H9 (cell line): ENCODE measurements at places on chromosomes 5 and 9.
A peak's percentile ranks its signal among the peaks of the same experiment; 100 is the strongest.

GRCh38 chr5:112848116-112848811, 12.8 kb upstream of the SRP19 start:
- peak; percentile 46 for DNase-seq

DNA sequence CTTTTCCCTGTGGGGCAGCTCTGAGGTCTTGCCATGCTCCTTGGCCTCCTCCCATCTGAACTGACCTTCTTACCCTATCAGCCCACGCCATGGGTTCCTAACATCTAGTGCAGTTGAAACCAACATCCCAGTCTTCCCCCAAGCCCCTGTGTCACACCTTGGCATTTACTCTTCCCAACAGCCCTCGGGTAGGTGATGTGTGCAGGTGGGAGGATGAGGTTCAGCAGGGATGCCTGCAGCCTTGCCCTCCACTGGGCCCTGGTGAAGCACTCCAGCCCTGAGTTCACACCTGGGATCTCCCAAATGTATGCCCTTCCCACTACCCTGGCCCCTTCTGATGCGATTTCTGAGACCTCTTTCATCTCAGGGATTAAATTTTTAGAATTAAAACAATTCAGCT, 15.5 kb downstream of the IRX2 start:
- DNase-seq = peak; percentile 2

DNA sequence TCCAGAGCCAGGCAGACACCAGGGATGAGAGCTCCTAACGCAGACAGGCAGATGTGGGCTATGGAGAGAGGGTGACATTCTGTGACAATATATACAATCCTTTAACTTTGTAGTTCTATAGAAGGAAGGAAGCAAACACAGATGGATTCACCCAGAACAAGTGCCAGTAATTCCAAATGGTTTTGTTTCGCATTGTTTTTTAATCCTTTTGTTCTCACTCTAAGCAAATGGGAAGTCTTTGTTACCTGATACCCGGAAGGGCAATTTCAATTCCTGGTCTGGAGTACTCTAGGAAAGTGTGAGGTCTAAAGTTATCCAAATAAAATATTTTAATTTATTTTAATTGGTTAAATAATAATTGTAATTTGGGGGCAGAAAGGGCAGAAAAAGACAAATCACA, 2.5 kb downstream of the FRMD3 start:
- no peak for DNase-seq

- DNase-seq = no peak
These were observed 6.4 kb downstream of the ISCA1 start for GRCh38 chr9:86275962-86276361.

DNA sequence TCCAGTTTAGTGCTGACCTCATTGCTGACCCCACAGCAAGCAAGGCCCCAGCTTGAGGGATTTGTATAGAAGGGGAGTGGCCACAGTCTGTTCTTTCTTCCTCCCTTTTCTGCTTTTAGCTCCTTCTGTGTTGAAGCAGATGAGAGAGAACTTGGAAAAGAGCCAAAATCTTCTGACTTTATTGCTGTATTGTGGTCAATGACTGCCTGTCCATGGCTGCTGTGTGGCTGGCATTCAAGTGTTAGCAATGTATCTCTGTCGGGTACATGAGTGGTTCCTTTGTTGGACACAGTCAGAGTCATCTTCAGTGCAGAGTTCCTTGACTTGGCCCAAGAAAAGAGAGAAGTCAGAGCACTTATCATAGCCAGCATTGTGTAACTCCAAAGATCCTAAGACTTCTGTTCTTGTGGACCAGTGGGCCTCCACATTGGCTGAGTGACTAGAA, 154.1 kb downstream of the LRRC70 start:
- no peak for DNase-seq

DNA sequence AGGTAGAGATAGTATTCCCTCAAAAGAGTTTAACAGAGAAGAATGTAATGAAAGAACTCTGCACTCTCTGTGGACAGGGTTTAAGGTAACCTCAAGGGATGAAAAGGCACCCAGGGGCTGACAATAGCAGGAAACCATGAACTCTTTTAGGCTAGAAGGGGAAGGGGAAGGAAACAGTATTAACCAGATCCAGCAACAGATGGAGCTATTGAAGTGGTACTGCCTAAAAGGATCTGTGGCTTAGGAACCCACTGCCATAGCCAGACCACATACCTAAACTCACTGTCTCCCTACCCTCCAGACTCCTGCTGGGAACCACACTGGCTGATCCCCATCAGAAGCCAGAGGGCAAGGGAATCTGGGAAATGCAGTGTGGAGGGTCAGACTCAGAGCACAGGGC, 35.5 kb downstream of the PLGRKT start:
- DNase-seq = no peak

GRCh38 chr9:68637020-68637419, 68.0 kb upstream of the PIP5K1B start:
- DNase-seq = no peak
